Stimulated activated CD8-positive, alpha-beta memory T cell treated with anti-CD3 and anti-CD28 coated beads, Interleukin-4, amount 100 ng/mL, for 1 hour (primary cell): ENCODE measurements at places on chromosomes 12 and 14.

GRCh38 chr14:69992564-69992963 lies 113.3 kb downstream of the SMOC1 start:
- no peak for DNase-seq

GRCh38 chr14:58078068-58078467 lies 73.9 kb downstream of the ARMH4 start:
- DNase-seq: no peak

DNA sequence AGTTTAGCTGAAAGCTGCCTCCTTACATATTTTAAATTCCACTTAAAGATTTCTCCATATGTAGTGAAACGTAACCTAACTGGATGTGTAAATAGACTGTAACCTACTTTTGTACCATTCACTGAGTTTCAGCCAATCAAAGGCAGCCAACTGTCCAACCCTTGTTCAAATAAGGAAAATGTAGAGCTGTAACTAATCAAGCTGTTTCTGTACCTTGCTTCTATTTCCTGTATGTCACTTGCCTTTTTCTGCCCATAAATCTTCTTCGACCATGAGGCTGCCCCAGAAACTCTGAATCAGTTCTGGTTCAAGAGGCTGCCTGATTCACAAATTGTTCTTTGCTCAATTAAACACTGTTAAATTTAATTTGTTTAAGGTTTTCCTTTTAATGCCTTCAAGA lies 6.3 kb downstream of the SLC7A8 start:
- no peak for DNase-seq

DNA sequence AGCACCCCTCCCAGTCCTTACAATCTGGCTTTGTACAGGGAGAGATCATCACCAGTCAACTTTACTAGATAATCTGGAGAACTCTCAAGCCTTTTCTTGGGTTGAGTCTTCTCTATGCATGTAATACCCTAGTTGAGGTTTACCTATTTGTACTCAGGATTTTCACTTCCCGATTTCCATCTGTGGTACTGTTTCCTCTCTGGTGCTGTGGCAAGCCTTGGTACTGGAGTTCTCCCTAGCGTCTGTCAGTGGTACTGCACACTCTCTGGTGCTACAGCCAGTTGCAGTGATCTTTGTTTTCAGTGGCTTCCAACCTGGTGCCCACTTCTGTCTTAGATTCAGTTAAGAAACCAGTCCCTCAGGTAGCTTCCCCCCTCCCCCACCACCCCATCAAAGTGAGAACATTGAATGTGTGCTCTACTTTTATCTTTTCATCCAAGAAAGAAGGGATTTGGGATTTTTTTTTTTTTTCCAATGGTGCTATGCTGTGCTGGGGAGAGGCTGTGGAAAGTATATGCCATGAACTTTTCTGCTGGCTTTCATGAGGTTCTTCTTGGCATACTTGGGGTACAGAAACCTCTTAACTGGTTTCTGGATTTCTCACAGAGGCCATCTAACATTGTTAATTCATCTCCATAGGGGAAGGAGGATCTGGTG lies 69.4 kb upstream of the EVL start:
- peak; percentile 27 for DNase-seq

GRCh38 chr14:84288781-84289180 lies 1241.2 kb upstream of the FLRT2 start:
- no peak for DNase-seq

GRCh38 chr12:79635676-79636075 lies 55.1 kb downstream of the PAWR start:
- no peak for DNase-seq

- DNase-seq: no peak
Measured at GRCh38 chr14:76375484-76375883, 453 bp upstream of the ESRRB start.

GRCh38 chr14:93228550-93228949 lies 21.5 kb downstream of the UBR7 start:
- no peak for DNase-seq

- no peak for DNase-seq
Measured at GRCh38 chr12:119669744-119670472, 2.0 kb downstream of the PRKAB1 start.

DNA sequence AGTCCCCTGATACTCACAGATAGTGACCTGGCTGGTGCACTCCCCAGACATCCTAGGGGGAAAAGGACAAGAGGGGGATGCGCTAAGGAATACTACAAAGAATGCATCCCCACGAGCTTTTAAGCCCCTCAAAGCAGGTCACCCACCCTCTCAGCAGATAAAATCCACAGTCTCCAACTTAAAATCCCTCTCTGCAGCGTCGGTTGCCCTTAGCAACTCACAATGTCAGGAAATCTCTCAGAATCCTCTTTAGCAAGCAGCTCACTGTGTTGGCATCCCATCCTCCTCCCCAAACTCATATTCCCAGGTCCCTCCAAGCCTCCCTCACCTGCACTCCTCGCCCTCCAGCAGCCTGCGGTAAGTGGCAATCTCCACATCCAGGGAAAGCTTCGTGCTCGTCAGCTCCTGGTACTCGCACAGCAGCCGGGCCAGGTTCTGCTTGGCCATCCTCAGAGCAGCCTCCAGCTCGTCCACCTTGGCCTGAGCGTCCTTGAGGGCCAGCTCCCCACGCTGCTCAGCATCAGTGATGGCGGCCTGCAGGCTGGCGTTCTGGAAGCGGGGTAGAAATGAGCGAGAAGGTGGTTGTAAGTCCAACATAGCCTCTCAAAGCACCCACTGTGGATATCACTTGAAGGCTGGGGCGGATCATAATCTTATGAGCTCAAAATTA lies 5.5 kb upstream of the KRT79 start:
- DNase-seq: no peak

DNA sequence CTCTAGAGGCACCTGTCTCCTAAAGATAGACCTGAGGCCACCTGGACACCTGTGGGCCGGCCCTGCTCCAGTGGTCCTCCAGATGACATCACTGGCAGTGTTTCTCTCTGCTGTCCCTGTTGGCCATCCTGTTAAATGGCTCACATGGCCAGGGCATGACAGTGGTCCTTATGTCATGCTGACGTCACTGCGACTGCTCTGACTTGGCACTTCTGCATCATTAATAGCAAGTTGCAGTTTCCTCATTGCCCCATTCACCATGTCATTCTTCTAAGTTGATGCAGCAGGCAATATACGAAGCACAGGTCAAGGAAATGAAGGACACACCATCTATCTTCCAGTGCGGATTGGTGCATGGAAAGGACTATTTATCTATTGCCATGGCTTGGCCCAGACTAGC lies 1468.5 kb upstream of the TMEM132C start:
- DNase-seq: no peak

DNA sequence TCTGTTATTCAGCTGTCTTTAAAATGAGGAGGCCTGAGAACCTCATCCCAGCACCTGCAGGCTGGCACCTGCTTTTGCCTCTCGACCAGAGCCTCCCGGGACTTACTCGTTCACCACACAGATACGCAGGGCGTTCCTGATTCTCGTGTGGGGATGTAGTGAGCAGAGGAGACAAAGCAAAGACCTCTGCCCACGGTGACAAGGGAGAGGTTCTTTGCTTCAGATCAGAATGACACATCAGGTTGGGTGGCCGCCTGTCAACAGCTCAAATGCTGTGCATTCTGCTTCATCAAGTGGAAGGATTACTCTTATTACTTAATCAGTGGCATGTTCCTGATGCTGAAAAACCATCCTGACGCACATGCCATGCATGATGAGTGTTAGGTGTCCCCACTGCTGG lies 24.4 kb downstream of the DEGS2 start:
- no peak for DNase-seq

DNA sequence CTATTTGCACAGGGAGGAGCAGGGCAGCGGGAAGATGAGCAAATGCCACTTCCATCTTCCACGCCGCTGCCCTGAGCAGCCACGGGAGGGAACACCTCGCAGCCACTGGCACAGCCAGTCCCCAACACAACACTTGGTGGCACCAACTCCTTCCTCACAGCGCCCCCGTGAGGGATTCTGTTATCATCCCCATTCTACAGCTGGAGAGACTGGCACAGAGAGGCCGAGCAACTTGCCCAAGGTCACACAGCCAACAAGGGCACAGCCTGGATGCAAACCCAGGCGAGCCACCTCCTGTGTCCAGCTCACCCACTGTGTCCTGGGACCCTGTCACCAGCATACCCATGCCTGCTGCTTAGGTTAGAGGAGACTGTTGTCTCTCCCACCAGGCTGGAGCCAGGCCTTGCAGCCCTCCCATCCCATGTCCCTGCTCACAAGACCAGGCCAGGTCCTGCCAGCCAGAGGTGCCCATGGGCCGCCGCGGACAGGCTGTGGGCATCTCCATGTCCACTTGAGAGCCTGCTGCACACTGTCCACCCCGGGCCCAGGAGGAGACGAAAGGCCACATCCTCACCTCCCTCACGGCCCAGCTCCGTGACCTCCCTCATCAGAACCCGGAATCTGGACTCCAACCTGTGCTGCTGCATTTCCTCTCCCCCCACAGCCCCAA lies 57.0 kb downstream of the NCOR2 start:
- no peak for DNase-seq

GRCh38 chr12:85550924-85551323 lies 270.9 kb downstream of the ALX1 start:
- no peak for DNase-seq

GRCh38 chr14:21476523-21476924 lies 235 bp downstream of the RAB2B start:
- peak; percentile 71 for DNase-seq

GRCh38 chr14:24196071-24197055 lies 1.1 kb upstream of the TM9SF1 start:
- no peak for DNase-seq

DNA sequence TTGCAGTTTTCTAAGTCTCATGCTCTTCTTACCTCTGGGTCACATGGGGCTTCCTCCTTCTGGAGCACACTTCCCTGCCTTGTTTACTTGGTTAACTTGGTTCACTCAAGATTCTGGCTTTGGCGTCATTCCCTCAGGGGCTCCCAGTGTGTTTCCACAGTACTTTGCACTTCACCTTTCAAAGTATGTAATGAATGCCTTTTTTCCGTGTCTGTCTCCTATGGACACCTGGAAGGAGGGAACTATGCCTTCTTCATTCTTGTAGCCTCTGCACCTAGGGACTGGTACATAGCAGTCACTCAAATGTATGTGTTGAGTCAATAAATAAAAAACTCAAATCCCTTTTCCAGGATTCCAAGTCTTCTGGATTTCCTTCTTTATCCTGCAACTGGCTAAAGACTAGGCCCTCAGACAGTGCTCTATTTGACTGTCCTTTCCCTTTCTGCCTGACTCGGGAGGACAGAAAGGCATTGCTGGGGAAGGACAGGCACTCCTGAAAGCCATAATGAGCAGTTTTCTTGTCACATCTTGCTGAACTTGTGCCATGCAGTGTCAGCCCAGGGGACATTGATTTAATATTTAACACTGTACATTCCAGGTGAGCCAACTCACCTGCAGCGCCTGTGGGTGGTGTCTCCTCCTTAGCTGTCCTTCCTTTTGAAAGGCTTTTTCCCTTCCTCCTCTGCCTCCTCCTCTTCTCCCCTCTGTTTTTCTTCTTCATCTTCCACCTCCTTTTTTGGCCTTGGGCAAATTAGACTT lies 12.8 kb downstream of the MYRFL start:
- DNase-seq: no peak

- no peak for DNase-seq
Measured at GRCh38 chr14:102761206-102761605, 16.0 kb upstream of the TRAF3 start.

DNA sequence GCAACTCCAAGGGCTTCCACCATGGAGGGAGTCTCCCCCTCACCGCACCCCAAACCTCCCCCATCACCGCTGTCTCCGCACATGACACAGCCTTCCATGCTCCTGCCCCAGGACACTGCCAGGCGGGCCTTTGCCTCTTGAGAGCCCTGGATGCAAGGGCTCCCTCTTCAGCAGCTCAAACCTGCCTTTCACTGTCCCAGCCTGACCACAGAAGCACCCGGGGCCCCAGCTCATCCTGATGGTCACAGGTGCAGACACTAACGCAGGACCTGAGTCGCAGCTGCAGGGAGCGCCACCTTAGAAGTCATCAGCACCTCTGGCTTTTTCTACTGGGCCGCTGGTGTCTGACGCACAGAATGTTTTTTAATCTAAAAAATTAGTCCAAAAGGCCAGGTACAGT lies 54.0 kb downstream of the SYNE3 start:
- DNase-seq: no peak

- no peak for DNase-seq
Measured at GRCh38 chr12:94151582-94151981, 3.2 kb downstream of the PLXNC1 start.

DNA sequence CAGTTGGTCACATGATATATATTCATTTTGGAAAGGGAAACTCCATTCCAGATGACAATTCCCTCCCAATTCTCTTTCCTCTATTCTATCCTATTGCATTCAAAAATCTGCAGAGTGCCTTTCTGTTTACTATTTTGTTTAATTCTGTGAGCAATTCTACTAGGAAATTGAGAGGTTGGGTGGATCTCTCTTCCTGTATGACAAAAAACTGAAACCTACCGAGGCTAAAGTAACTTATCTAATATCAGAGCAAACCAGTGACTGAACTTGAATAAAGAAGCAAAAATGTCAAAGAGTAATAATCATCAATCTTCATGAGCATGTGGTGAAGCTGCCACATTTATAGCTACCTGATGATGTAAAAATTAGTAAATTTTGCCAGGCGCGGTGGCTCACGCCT lies 16.6 kb upstream of the ACTN1 start:
- no peak for DNase-seq

DNA sequence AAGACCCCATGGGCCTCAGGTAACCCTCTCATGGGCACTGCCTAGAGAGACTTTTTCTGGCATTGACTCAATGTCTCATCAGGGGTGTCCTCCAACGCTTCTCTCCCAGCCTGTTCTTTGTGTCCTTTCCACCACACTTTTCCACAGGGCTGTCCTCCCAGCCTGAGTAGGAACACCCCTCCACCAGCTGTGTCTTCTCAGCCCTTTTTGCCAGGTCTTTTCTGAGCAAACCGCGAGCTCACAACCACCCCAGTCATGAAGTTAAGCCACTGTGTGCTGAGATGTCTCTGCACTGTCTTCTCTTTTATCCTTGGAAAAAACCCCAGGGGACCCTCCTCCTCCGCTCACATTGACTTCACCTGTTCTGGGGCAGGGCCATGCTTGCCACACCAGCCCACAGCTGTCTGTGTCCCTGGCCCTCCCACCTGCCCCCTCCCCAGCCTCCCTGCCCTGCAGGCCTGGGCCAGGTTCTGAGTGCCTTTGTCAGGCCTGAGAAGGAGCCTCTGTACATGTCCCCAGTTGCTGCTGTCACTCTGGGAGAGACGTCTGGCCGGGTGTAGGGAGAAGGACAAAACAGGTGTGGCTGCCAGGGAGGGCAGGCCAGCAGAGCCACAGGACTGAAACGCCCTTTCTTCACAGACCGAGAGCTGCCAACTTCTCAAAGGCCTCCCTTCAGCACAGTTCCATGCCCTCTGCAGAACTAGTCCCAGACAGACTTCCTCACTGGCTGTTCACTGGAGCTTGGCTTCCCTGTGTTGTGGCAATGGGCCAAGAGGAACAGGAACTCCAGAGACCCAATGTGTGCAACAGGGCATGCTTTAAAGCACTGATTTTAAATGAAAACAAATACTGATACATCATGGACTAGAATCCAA lies 50.5 kb upstream of the PNMA1 start:
- no peak for DNase-seq

- DNase-seq: no peak
Measured at GRCh38 chr12:98893675-98894411, 248.8 kb downstream of the APAF1 start.
